WTC11 (cell line): ENCODE measurements at places on chromosomes 2 and 18.
A peak's percentile ranks its signal among the peaks of the same experiment; 100 is the strongest.

GRCh38 chr2:184270660-184271059, 327.7 kb upstream of the ZNF804A start:
- no peak for DNase-seq

- DNase-seq: no peak
Observed at GRCh38 chr18:75173125-75173432, 35.9 kb downstream of the PTGR3 start.

- DNase-seq: no peak
Observed at GRCh38 chr2:3463186-3463835, 56.0 kb downstream of the ADI1 start.

- no peak for DNase-seq
Observed at GRCh38 chr2:238973038-238973739, 125.3 kb downstream of the TWIST2 start.

- DNase-seq: peak; percentile 12
Observed at GRCh38 chr18:65706646-65707045, 44.2 kb upstream of the CDH7 start.

DNA sequence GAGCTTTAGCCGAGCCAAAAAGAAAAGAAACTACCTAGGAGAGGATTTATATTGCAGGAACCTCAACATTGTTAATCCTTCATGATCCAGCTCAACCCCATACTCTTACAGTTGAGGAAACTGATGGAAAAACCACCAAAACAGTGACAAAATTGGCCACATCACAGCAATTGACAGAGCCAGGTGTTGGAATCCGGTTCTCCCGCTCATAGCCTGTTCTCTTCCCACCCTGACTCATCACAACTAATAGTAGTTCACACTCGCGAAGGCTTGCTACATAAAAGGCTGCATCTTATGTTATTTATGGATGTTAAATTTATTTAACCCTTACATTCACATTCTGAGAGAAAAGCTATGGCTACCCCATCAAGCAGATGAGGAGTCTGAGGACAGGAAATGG, 33.7 kb downstream of the SLC9A4 start:
- no peak for DNase-seq

DNA sequence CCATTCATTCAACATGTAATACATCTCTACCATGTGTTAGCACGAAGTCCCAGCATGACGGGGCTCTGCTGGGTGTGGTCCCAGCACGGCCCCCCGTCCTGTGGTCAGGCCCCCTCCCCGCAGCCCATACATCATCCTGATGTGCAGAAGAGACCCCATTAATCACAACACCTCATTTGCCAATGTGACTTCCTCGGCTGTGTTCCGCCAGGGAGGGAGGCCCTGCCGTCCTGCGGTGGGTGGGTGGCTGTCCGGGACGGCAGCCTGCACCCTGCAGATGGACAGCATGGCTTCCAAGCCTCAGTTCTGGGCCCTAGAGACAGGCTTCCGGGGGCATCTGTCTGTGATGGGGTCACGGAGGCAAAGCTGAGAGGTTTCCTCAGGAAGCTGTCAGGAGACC, 254.0 kb downstream of the CYP26B1 start:
- no peak for DNase-seq

DNA sequence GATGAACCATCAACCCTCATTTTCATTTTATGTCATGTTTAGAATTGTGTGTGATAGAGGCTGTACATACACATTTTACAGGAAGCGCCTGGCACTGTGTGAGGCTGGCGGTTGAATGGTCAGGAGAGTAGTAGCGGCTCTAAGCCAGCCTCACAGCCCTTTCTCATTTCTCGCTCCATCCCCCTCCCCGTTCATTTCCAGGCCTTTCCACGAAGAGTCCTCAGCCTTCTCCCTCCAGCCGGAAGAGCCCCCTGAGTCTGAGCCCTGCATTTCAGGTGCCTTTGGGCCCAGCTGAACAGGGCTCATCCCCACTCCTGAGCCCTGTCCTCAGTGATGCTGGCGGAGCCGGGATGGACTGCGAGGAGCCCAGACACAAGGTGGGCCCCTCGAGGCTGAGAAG, 51.8 kb downstream of the STK25 start:
- DNase-seq: no peak

- no peak for DNase-seq
Observed at GRCh38 chr2:222842491-222843174, 18.2 kb upstream of the ACSL3 start.

- no peak for DNase-seq
Observed at GRCh38 chr2:43193652-43194120, 32.7 kb downstream of the ZFP36L2 start.

- DNase-seq: no peak
Observed at GRCh38 chr2:223147431-223147830, 95.4 kb downstream of the KCNE4 start.

GRCh38 chr2:200156166-200156835, 150.2 kb upstream of the SPATS2L start:
- DNase-seq: no peak

DNA sequence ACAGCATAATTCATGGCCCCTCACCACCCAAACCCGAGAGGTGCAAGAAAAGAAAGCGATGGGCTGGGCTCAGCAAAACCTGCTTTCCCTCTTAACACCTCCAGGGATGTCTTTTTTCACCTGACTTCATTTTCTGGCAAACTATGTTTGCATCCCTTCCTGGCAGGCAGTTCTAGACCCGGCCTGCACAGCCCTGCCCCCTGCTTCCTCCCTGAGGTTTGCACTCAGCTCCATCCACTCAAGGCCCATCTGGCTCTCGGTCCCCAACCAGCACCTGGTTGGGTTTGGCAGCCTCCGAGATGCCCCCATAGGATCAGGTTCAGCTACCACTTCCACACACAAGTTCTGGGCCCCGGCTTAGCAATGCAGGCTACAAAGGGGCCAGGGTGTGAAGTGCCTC, 185.7 kb downstream of the SMAD7 start:
- no peak for DNase-seq

DNA sequence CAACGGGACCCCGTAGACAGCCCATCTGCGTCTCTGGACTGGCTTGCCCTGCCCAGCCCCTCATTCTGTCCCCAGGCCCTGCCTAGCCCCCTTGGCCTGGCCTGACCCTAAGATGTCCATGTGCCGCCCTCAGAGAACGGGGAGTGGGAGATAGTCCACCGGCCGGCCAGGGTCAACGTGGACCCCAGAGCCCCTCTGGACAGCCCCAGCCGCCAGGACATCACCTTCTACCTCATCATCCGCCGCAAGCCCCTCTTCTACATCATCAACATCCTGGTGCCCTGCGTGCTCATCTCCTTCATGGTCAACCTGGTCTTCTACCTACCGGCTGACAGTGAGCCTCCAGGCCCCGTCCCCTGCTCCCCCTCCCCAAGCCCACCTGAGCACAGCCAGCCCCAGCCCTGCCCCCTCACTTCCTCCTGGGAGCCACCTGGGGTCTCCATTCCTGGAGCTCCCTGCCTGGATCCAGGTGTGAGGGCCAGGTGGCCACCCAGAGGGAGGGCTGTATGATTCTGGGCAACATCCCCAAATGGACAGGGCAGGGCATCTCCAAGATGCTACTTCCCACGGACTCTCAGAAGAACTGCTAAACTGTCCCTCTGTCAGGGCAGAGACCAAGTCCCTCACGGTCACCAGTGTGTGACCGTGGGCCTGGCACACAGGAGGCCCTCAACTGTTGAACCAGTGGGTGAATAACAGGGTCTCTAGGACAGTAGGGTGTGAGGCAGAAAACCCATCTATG, 4.0 kb downstream of the CHRND start:
- peak; percentile 7 for DNase-seq

DNA sequence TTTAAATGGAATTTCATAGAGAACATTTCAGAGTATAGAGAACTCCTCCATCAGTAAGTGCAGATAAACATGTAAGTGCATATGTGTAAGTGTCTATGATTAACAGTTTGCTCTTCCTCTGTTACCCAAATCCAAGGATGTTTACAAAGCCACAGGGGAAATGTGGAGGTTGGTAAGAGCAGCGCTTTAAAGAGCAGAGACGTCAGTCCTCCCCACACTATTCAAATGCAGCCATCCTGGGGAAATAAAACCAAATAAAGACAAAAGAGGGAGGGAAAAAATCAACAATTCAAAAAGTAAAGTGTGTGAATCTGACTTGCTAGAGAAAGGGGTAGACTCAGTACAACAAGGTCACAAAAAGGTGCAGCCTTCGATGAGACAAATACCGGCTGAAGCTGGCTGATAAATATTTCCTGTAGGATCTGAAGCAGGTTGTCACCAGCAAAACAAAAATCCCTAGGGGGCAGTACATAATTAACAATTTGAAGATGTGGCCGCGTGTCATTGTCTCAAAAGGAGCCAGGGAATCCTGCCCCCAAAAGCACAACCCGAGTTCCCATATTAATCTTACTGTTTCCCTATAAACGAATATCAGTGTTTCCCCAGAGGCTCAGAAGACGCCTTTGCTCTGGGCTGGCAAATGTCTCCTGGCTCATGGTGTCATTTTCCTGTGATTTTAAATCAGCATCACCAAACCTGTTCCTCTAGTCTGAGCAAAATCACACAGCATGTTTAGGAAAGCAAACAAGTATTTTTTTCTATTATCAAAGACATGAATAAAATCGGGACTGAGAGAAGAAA, 216.5 kb downstream of the CDCA7 start:
- no peak for DNase-seq
